ENCODE measurements at places on chromosomes 1 and 21.

DNA sequence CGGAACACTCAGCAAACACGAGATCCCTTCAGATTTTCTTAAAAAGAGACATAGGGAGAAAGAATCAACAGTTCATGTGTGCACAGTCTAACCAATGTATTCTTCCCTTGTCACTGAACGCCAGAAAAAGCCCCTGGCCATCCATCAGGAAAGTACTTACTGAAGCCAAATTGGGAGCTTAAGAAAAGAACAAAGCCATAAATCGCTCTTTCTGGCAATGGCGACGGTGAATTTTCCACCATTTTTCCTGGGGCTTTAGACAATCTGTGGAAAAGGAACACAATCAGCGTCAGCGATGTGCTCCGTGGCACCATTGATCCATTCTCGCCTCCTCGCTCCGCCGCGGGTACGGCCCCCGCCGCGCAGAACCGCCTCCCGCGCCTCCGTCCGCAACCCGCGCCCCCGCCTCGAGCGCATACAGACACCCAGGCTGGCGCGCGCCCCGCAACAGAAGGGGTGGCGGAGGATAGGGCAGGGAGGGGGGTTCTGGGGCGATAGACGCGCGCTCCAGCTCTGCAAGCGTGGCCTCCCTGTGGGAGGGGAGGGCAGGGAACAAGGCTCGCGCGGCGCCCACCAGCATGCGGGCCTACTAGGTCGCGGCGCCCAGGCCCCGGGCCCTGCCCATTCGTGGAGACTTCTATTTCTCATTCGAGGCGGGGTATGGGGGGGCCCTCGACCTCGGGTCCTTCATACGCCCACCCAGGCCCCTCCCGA is 440 bp downstream of the PIGP start:
- no peak for DNase-seq

GRCh38 chr1:46193984-46194570 is 4.2 kb downstream of the POMGNT1 start:
- DNase-seq: no peak

DNA sequence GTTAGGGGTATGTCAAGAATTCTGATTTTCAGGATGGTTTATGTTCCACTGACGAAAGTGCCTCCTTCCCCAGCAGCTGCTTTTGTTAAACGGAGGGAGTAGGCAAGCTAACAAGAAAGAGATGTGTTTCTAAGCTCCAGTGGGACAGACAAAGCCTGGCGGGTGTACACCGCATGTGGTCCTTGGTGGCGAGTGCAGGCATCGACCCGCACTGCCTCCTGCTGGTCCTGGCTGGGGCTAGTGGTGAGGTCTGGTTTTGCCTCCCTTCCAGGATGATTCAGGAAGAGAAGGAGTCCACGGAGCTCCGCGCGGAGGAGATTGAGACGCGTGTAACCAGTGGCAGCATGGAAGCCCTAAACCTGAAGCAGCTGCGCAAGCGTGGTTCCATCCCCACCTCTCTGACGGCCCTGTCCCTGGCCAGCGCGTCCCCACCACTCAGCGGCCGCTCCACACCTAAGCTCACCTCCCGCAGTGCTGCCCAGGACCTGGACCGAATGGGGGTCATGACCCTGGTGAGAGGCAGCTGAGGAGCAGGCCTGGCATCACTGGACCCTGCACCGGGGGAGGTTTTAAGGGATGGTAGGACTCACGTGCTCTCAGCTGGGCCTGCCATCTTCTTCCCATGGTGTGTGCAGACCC is 29.0 kb downstream of the PPFIA4 start:
- peak; percentile 44 for DNase-seq

GRCh38 chr1:243345205-243345604 is 89.4 kb downstream of the SDCCAG8 start:
- peak; percentile 2 for DNase-seq

- no peak for DNase-seq
Measured at GRCh38 chr21:31248598-31248997, 95.5 kb downstream of the TIAM1 start.

- DNase-seq: no peak
Measured at GRCh38 chr1:22584001-22584562, 20.8 kb downstream of the EPHA8 start.

DNA sequence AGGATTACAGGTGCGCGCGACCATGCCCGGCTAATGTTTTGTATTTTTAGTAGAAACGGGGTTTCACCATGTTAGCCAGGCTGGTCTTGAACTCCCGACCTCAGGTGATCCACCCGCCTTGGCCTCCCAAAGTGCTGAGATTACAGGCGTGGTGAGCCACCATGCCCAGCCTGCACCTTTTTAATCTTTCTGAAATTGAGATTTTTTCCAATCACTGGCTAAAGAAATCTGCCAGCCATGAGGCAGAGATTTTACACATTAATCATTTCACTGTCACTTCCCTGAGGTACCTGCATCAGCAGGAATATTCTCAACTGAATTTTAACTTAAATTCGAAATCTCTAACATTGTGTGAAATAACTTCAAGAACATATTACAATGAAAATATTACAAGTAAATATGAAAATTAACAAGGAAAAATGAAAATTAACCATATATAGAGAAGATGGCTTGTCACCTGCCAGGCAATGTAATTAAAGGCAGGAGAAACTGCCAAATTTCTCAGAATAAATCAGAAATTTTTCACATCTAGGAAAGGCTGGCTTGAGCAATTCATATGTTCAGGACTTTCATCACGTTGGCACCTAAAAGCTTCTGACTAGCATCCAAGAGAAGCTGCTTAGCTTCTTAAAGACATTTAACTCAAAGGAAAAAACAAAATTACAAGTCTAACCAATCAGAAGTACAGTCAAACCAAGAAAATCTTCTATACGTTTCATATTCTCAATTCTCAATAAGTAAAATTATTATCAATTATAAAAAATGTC is 5.9 kb downstream of the ANKRD13C start:
- no peak for DNase-seq
